ENCODE measurements at places on chromosomes 12 and 14.

GRCh38 chr12:58176296-58176869 lies 235.0 kb downstream of the ATP23 start:
- DNase-seq, result no peak

DNA sequence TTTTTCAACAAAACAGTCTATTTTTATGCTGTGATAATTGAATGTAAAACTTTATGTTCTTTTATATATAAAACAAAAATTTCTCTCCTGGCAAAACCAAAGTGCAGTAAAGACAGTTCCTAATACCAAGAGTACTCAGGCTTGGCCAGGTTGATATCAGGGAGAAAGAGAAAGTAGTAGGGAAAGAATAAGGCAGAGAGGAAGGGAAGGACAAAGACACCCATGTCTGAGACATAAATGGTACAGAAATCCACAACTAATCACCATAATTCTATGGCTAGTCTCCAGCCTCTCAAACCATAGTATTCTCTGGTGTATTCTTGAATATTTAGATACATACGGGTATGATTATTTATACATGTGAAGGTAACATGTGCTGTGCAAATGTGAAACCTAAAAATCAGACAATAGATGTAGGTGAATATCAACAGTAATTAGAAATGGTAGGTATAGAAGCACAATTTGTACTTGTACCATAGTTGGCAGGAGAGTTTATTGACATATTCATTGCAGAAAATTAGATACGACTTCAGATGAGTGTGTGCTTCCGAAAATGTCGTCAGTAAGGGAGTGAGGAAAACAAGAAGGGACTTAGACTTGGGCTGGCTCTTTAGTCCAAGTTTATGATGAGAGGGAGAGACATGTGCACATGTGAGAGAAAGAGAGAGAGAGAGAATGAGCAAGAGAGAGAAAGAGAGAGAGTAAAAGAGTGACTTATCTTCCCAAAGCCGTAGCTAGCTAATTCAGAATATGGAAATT lies 230.8 kb upstream of the NPAS3 start:
- DNase-seq, result no peak

- no peak for DNase-seq
Observed at GRCh38 chr14:55963295-55963694, 154.9 kb upstream of the PELI2 start.

DNA sequence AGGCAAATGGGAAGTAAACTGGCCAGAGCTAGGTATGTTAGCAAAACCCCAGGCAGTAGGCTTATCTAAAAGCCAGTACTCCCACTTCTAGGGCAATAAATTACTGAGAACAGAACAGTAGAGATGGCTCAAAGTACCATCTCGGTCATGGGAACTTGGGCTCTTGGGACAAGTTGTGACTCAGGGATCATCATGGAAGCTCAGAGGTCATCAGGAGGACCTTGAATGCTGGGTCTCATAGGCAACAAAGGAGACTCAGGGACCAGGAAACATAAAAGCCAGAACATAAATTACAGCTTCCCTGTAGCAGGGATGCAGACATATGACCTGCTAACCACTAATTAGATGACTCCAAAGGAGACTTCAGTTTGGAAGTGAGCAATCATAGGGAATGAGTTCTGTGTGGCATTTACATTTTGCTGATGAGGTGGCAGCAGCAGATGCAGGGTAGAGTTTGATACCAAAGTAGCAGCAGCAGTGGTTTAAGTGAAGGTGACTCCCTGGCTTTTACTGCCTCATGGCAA lies 97.6 kb upstream of the SCAF11 start:
- no peak for DNase-seq

DNA sequence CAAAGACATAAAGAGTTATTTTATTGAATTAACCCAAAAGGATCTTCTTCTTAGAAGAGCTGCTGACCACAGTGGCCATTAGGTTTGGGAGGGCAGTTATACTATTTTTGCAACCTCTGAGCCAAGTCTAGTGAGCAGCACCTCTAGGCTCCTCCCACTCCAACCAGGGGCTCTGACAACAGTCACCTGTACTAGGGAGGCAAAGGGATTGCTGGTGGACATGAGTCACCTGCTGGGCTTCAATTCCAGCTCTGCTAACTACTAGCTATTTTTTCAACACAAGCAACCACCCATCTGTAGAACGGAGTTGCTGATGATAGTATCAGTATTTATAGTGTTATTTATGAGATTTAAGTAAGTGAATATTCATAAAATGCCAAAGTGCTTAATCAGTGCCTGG lies 166.0 kb downstream of the KLHL28 start:
- DNase-seq, result no peak

Measured in nucleus accumbens (tissue), 56 donors.